ENCODE measurements at places on chromosomes 4 and X.

DNA sequence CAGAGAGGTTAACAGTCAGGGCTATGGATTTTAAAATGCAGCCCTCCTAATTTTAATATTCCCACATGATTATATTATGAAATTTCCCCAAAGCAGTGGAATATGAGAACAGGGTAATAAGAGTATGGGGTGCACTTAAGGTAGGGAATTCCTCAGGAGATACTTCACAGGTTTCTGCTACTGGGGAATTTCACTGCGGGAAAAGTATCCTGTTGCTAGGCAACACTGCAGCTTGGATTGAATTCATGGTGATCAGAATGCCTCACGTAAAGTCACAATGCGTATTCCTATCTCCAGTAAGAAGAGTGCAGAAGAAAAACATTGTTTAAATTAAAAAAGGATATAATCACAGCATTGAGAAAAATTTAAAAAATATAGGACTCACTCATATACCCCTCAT, 398.1 kb upstream of the RPS6KA3 start:
- DNase-seq, result no peak

DNA sequence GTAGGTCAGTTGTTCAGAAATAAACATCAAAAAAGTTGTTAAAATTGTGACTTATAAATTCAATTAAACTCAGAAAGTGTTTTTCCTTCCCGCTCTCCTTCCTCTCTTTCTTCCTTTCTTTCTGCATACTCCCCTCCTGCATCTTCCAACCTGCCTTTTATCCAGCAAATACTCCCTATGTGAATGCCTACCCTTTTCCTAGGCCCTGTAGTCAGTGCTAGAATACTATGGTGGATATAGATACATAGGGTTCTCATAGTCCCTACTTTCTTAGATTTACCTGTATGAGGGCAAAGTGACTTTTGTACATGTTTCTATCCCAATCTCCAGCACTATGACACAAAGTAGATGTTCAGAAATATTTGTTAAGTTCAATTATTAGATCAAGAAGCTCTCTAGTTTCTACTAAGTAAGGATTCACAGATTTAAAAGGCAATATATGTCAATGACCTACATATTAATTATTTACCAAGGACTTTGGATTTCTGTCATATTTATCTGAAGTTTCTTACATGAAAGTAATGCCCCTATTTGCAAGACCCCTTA, 732 bp downstream of the SULT1E1 start:
- DNase-seq, result no peak

DNA sequence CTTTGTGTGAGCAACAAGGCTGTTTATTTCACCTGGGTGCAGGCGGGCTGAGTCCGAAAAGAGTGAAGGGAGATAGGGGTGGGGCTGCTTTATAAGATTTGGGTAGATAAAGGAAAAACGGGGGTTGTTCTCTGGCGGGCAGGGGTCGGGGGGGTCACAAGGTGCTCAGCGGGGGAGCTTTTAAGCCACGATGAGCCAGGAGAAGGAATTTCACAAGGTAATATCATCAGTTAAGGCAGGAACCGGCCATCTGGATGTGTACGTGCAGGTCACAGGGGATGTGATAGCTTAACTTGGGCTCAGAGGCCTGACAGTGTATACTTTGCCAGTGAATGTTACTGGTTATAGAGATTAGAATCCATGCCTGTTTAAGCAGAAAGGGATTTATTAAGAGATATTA, 19.7 kb upstream of the SPCS3 start:
- no peak for DNase-seq

DNA sequence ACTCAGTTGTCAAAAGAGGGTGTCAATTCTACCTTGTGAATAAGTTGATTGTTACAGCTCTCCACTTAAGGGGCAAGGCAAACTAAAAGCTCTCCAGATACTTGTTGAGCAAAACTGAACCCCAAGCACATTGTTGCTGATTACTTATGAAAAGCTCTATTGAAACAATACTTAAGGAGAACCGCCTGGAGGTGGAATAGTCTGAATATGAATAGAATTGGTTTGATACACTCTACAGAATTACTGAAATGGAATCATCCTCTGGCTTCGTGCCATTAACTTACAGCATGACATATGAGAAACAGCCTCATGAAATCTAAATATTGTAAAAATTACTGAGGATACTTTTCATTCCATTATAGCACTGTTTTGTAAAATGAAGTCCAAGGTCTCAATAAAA, 127.0 kb upstream of the SH3RF1 start:
- no peak for DNase-seq

GRCh38 chr4:176508780-176509331, 189.1 kb downstream of the SPCS3 start:
- DNase-seq, result no peak

GRCh38 chr4:89712827-89713226, 124.1 kb downstream of the SNCA start:
- no peak for DNase-seq

DNA sequence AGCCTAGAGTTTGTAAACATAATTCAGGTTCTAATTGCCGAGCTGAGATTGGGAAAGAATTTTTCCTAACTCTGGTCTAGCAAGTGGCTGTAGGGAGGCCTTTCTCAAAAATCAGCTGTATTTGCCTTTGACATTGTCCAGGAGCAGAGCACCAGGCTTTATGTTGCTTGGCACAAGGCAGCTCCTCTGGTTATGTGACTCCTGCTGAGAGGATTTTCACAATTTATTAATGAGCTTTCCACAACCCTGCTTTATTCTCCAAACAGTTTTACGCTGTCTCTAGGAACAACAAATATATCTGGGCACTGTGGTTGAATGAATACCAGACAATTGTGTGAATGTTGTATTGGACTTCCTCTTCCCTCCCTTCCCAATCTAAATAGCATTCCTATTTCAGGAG, 14.9 kb downstream of the LSM6 start:
- no peak for DNase-seq

DNA sequence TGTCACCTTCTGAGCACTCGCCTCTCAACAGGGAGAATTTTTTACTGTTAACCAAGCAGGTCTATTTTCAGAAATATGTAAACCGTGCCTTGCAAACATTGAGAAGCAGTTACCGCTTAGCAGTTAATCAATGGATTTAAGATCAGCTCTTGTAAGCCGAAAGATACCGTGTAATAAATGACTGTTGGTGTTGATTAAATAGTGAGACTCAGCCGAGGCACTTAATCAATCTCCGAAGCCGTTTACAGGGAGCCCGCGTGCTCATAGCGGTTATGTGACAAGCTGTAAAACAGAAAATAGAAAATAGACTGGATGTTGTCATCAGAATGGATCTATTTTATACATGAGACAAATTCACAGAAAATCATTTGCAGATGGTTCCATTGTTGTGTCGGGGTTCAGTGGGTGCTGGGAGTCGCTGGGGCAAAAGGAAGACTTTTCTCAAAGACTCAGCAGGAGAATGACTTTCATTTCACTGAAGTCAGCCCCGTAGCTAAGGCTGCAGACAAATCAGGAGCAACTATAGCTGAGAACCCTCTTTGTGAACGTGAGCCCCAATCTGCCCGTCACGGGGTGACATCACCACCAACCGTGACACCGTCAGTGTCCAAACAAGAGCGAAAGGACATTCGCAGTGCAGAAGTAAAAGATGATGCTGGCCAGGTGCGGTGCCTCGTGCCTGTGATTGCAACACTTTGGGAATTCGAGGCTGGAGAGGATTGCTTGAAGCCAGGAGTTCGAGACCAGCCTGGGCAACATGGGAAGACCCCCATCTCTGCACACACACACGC, 275.3 kb downstream of the CRLF2 start:
- DNase-seq, result no peak

- no peak for DNase-seq
Measured at GRCh38 chrX:70138622-70139021, 5.4 kb downstream of the IGBP1 start.

DNA sequence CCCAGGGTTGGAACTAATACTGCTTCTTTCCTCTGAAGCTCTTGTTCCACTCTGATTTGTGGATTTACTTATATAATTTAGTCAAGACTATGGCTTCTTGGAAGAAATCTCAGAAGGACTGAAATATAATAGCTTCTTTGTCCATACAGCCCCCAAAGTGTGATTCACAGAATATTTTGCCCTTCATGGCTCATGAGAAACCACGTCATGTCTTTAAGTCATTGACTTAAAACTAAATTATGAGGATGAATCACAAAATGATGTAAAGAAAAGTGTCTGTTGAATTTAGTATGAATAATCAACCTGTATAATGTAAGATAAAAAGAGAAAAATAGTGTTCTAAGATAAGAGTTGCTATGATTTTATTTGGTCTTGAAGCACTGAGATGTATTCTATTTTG, 43.3 kb upstream of the AGA start:
- no peak for DNase-seq

DNA sequence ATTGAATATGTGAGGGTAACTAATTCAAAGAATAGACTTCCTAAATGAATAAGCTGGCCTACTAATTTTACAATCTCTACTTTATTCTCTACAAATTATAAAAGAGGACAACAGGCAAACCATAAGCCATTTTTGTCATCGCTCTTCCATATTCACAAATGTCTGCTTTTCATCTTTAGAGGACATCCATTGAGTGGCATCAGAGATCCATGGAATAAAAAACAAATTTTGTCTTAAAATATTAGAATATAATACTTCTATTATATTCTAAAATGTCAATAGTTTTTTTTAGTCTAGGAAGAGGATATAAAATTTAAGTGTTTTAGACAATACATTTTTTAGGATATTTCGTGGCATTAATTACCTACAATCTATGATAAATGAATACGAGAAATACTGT, 300.9 kb upstream of the TACR3 start:
- DNase-seq, result no peak

- DNase-seq, result peak; percentile 82
Measured at GRCh38 chrX:129961180-129962083, 21.0 kb upstream of the BCORL1 start.

DNA sequence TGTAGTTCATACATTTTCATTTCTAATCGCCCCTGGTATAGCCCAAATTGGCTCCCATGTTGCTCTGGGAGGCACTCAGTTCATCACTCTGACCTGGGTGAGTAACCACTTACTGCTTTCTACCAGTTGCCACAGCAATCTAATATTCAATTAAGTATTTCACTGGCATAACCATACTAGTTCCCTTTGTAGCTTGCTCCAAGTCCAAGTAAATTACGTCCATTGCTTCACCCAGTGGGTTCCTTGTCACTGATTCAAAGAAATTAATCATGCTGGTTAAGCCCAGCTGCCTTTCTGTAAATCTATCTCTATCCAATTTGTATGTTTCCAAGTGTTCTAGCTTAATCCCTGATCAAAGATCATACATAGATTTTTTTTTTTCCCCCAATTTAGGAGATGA, 92.0 kb upstream of the CBR4 start:
- DNase-seq, result no peak

DNA sequence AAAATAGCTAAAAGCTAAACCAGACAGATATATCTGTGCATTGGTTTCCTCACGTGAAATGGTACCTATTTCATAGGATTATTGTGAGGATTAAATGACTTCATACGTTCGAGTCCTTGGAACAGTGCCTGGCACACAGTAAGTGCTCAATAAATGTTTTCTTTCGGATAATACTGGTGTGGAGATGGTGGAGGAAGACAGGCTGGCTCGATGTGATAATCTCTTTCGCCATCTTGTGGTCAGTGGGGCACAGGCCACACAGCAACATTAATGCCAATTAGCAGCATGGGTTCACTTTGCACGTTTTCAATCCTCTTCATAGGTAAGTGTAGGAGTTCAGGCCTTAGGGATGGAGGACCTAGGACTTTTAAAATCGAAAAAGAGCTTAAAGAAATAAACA, 9.3 kb downstream of the PAGE4 start:
- peak; percentile 31 for DNase-seq

DNA sequence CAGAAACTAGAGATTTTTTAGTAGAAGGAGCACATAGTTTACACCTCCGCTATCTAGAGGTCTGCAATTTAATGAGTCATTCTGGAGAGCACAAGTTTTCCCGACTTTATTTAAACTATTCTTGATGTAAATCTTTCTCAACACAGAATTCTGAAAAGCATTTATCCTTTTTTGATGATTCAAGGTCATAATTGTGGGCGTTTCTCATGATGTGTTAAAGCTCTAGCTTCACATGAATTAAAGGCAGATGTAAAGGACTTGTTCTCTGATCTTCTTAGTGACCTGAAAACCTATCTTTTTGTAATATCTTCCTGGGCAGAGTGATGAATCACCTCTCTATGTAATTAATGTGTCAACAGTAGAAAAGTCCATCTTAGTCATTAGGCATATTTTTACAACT, 128.8 kb downstream of the COMMD8 start:
- DNase-seq, result no peak

DNA sequence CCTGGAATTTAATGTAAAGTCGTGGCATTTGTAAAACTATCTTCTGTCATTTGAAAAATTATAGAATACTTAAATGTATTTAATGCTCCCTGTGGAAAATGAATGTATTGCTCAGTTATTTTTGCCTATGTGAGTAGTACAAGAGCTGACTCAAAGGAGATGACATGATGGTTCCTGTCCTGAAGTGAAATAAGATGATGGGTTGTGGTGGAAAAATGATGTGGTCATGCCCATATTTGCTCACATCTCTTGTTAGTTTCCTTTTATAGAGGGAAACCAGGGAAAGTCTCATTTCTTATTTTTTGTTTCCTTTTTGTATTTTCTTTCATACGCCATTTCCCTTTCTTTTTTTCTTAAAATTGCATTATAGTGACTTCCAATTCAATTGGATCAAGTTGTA, 23.7 kb downstream of the PLS3 start:
- no peak for DNase-seq

GRCh38 chrX:123331859-123332258, 147.8 kb downstream of the GRIA3 start:
- no peak for DNase-seq

GRCh38 chr4:83723609-83724008, 187.7 kb downstream of the GPAT3 start:
- DNase-seq, result no peak

DNA sequence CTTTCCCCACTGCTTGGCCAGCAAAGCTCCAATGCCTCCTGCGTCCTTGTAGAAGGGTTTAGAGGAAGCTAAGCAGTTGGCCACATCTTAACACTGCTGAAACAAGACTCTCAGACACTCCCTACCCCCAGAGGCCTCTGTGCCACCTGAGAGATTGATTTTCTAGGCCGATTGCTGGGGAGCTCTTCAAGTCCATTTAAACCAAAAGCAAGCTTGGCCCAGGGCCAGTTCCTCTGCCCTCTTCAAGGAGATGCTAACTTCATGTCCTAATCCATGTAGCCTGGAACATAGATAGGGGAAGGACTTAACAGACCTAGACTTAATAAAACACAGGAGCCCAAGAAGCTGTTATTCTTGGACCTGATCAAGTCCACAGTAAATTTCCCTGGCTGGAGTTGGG, 27.2 kb upstream of the FMR1NB start:
- no peak for DNase-seq

- DNase-seq, result no peak
Measured at GRCh38 chrX:134528960-134529359, 69.0 kb downstream of the HPRT1 start.

- no peak for DNase-seq
Measured at GRCh38 chr4:98613453-98614075, 44.8 kb downstream of the TSPAN5 start.

- DNase-seq, result no peak
Measured at GRCh38 chrX:133586443-133586842, 171.2 kb upstream of the GPC4 start.

DNA sequence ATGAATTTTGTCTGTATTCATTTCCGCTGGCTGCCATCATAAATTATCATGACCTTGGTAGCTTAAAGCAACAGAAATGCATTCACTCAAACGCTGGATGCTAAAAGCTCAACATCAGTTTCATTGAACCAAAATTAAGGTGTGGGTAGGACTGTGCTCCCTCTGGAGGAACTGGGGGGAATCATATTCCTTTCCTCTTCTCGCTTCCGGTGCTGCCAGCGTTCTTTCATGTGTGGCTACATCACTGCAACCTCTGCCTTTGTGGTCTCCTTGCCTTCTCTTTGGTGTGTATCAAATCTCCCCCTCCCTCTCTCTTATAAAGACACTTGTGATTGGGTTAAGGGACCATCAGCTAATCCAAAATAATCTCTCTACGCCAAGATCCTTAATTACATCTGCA, 39.5 kb downstream of the NEIL3 start:
- DNase-seq, result no peak

All from hematopoietic multipotent progenitor cell treated with erythropoietin and hydrocortisone succinate and interleukin-3 and kit ligand, for 8 days (in vitro differentiated cells).